ENCODE measurements at places on chromosomes 6 and 20.

DNA sequence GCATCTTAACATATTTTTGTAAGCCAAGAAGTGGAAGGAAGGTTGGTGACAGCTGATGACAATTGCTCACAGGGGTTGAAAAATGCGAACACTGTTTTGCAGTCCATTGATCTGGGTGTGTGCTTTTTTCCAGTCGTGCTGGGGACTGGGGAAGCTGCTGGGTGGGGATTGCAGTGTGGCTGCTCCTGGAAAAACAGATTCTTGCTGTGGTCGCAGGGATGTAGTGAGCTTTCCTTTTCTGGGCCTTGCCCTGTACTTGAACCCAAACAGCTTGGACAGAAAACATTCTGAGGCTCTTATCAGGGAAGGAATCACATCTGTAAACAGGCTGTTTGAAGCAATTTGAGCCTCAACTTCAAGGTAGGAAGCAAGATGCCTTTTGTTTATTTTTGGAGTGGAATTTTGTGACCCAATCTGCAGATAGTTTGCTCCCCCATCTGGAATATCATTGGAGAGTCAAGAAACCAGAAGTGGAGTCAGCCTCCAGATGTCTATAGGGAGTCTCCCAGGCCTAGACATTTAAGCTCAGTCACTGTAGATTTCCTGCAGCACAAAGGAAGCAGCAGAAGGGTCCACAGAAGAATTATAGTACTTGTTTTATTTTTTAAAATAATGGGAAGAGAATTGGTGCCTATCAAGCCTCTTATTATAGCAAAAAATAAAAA, 279.2 kb upstream of the FERMT1 start:
- no peak for DNase-seq

GRCh38 chr6:125534430-125535263, 214.8 kb upstream of the HEY2 start:
- no peak for DNase-seq

DNA sequence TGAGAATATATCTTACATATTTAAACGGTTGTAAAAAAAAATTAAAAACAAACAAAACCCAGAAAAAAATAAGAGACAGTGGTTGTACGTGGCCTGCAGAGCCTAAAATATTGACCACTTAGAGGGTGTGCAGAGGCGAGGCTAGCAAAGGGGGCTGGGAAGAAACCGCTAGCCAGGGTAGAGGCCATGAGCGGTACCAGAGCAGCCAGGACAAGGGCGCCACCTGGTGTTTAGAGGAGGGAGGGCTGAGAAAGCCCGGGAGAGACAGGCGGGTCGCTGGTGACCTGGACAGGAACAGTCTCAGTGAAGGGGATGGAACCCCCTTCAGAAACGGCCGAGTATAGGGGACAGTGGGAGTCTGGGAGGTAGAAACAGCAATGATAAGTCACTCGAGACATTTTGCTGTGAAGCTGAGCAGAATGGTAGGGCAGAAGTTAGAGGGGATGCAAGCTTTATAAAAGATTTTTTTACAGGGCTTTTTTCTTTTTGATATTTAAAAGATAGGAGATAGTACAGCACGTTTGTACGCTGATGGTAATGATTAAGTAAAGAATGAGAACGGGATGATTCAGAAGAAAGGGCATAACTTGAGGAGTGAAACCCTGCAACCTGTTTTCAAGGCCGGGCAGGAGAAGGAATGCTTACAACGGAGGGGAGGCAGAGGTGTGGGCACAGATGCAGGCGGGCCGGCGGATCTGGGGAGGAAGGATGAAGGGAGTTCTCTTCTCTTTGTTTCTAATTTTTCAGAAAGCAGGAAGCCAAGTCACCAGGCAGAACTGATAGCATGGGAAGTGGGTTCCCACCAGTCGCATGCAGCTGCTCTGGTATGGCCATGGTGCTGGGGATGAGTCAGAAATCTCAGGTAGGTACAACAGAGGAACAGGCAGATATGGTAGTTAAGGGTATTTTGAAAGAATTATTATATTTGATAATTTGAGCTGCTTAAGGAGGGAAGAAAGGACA, 76.2 kb downstream of the FAM229B start:
- DNase-seq, result peak; percentile 49

GRCh38 chr6:53236241-53236640, 87.6 kb upstream of the GCM1 start:
- DNase-seq, result peak; percentile 39

DNA sequence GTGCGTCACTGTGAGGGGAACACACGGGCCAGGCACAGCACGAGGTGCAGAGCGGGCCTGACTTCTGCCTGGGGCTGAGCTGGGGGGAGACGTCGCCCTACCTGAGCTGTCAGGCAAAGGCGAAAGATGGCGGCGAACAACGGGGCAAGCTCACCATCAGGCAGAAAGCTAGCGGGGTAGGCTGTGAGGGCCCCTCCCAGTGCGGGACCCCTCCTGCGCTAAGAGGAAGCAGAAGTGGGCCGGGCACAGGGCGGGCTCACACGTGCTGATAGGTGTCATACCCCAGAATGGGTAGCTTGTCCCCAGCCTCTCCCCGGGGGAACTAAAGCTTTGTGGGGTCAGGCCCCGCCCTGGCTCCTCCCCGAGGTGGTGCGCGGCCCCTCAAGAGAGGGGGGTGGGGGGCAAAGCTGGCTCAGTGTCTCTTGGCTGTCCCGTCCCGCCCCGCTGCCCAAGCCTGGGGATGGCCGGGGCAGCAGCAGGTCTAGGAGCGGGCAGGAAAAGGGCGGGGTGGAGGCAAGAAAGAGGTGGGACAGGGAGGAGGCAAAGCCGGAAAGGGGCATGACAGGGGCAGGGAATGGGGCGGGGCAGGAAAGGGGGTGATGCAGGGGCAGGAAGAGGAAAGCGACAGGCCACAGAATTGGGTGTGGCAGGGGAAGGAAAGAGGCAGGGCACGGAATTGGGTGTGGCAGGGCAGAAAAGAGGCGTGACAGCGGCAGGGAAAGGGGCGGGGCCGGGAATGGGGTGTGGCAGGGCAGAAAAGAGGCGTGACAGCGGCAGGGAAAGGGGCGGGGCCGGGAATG, 14.7 kb downstream of the UCKL1 start:
- no peak for DNase-seq

DNA sequence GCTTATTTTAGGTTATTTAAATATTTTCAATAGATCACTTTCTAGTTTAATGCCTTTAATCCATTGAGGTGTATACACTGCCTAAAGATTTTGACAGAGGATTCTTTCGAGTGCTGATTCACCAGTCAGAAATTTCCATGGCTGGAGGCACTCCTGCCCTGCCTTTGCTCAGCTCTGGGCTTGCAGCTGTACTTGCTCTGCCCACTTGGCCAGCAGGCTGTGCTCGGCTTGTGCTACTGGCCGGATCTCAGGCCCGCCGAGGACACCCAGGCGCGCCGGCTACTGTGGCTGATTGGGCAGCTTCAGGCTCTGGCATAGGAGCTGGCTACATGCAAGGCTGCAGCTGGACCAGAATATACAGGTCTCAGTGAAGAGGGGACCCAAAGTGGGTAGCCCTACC, 675.1 kb upstream of the MMS22L start:
- no peak for DNase-seq

DNA sequence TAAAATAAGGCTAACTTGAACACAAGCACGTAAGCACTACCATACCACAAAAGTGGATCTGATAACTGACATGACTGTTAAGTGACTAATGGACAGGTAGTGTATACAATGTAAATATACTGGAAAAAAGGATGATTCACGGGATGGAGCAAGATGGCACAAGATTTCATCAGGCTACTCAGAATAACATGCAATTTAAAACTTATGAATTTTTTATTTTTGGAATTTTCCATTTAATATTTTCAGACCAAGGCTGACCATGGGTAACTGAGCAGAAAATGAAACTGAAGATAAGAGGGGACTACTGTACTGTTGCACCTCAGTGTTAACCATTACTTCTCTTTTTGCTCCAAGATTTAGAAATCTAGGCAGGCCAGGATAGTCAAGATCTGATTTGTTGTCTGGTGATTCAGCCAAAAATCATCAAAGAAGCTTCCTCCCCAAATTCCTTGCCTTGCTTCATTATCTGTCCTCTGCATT, 45.4 kb downstream of the TPBG start:
- no peak for DNase-seq

GRCh38 chr6:137761487-137761886, 105.6 kb upstream of the TNFAIP3 start:
- DNase-seq, result no peak

- DNase-seq, result peak; percentile 40
These were observed 13.4 kb upstream of the MYO6 start for GRCh38 chr6:75735491-75736186.

- DNase-seq, result no peak
These were observed 41.8 kb upstream of the BMP6 start for GRCh38 chr6:7684076-7684475.

DNA sequence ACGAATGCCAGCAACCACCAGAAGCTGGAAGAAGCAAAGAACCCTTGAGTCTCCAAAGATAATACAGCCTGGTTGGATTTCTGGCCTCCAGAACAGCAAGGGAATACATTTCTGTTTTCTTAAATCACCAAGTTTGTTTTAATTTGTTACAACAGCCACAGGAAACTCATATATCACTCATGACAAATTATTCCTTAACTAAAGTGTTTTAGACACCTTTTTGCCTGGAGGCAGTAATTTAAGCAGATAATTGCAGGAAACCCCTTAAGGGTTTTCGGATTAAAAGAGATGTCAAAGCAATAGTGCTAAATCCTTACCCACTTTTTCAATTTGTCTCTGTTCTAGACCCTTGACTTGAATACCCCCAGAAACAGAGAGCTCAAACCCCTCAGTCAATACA, 1050.0 kb downstream of the EPHA7 start:
- DNase-seq, result no peak

GRCh38 chr20:57147185-57147584, 119.3 kb downstream of the BMP7 start:
- no peak for DNase-seq

DNA sequence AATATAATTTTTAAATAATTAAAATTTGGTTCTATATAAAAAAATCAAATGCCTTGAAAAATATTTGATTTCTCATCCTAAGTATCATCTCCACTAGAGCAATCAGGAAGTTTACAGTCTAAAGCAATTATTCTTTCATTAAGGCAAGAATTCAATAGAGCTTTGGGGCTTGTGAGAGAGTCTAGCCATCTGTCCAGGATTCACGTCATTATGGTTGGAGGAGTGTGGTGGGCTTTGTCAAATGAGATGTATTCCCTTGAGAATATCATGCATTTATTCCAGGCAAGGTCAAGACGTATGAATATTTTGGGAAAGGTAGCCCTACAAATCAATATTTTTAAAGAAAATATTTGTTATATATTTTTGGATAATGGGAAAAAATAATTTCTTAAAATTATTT, 132.4 kb downstream of the ELOVL4 start:
- DNase-seq, result no peak

DNA sequence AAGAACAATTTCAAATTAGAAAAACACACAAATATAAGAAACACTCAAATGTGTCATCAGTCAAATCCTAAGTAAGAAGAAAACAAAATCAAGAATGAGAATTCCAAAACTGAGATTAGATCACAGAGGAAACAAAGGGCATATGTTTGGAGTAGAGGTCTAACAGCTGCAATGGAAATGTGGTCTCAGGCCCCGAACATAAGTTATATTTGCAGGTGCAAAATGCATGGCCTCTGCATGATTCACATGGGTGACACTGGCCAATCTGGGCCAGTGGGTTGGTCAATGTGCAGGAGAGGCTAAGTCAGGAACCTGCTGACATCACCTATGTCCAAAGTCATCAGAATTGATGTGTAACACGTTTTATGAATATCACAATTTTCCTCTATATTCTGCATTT, 108.5 kb upstream of the MAP7 start:
- no peak for DNase-seq

All from MM.1S (cell line).